Kidney (tissue), 22 donors: ENCODE measurements at places on chromosomes 16 and 17.

- no peak for DNase-seq
These were observed 28.1 kb upstream of the CFAP20 start for GRCh38 chr16:58157239-58157638.

GRCh38 chr17:66002063-66002585, 189.8 kb downstream of the CEP112 start:
- DNase-seq, result no peak

DNA sequence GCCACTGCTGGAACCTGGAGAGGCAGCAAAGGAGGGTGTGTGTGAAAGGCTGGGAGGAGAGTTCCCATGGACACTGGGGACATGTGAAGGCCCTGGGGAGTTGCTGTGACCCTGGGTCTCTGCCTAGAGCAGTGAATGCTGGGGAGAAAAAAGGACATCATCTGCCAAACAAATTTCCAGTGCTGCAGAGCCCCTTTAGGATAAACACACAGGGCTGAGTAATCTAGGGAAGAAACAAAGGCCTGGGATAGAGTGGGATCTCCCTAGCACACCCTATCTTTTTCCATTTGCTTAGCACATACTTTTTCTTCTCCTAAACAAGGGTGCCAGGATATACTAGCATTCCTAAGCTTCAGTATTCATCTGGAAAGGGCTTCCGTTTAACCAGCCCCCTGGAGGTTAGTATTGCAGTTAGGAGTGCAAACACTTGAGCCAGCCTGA, 3.3 kb upstream of the HIGD1B start:
- DNase-seq, result no peak

GRCh38 chr16:5841974-5842373, 744.4 kb upstream of the EEF2KMT start:
- DNase-seq, result no peak

DNA sequence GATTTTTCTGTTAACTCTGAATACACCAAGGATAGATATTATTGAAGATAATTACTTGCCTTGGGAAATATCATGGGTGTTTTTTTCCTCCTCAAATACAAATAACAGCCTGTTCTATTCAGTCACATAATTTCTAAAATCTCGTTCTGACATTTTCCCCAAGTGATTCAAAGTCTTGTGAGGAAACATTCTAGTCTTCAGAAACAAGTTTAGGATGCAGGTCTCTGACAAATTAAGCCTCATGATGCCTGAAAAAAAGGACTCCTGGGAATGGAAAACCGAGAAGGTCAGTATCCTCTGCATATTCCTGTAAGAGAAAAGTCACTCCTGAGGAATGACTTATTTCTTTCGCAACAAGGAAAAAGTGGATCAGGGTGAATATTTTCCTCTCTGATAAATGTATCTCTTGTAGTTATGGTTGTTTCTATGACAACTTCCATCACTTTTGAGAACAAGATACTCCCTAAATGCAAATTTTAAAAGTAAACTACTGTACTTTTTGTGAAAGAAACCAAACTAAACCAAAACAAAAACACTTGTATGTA, 384.6 kb downstream of the CNTNAP4 start:
- no peak for DNase-seq

DNA sequence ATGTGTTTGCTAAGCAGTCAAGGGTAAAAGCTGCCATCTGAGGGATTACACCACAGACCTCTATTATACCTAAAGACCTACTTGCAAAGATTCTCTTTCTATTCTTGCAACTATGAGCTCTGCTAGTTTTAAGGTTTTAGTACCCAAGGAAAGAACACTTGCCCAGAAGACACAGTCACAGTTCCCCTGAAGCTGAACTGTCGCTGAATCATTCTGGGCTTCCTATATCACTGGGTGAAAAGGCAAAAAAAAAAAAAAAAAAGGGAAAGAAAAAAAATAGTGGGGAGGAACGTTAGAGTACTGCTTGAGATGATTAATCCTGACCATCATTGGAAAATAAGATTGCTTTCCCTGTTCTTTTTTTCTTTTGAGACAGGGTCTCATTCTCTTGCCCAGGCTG, 37.9 kb downstream of the LYRM1 start:
- no peak for DNase-seq

DNA sequence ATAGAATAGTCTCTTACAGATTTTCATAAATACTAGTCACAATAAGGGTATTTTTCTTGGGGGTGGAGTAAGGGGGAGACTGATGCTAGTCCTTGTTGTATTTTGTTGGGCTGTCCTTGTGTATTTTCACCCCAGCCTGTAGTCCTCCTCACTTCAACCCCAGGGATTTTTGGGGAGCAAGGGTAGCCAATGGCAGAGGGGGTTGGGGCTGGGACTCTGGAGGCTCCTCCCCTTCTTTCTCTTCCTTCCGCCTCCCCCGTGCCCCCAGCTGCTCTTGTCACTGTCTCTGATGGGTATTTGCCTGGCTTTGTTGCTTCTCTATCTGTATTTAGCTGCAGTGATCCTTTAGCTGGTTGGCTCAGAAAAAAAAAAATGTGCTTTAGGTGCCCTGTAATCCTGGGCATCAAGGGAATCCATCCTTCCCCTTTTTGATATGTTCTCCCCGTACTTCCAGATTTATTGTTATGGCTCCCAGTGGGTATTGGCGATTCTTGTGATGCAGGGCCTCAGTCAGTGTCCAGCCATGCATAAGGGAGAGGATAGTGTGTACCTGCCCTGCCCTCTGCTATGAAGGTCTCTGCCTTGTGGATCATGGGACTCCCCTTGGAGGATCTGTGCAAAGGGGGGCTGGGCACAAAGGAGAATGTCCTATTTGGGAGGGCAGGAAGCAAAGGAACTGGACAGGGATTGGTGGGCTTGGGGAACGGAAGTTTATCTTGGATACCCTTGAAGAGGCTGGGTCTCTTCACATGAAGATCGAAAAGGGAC, 16.5 kb downstream of the SNF8 start:
- no peak for DNase-seq

- DNase-seq, result no peak
These were observed 7.3 kb downstream of the CDH11 start for GRCh38 chr16:65114527-65114926.

GRCh38 chr16:11410376-11411058, 65.3 kb downstream of the RMI2 start:
- no peak for DNase-seq

- peak; percentile 87 for DNase-seq
These were observed 22.9 kb upstream of the LITAF start for GRCh38 chr16:11609474-11610120.

DNA sequence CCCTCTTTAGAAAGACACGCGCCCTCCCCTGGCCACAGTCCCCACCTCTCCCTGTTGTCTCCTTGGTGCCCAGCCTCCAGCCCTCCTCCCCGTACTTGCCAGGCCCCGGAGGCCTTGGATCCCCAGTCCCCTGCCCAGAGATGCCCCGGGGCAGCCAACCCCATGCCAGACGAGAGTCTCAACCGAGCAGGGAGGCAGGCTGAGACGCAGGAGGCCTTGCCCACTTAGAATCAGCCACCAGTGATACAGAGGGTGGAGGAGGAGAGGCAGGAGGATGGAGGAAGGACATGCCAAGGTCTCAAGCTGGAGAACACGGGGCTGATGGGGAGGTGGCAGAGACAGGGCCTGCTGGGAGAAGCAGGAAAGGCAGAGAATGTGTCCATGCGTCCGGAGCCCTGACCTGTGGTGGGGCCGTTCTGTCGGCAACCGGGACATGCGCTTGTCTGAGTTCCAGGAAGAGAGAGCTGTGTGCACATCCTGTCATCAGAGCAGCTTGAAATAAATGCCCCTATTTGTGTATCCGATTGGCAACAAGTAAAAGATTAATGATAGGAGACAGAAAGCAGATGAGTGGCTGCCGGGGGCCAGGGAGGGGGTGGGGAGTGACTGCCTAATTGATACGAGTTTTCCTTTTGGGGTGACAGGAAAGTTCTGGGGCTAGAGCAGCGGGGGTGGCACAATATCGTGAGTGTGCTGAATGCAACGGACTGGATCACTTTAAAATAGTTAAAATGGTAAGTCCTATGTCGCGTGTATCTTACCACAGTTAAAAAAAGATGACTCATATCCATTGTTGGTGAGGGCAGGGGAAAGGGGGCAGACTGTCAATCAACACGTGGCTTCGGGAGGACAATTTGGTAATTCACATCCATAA, 44.7 kb upstream of the MEAK7 start:
- no peak for DNase-seq

DNA sequence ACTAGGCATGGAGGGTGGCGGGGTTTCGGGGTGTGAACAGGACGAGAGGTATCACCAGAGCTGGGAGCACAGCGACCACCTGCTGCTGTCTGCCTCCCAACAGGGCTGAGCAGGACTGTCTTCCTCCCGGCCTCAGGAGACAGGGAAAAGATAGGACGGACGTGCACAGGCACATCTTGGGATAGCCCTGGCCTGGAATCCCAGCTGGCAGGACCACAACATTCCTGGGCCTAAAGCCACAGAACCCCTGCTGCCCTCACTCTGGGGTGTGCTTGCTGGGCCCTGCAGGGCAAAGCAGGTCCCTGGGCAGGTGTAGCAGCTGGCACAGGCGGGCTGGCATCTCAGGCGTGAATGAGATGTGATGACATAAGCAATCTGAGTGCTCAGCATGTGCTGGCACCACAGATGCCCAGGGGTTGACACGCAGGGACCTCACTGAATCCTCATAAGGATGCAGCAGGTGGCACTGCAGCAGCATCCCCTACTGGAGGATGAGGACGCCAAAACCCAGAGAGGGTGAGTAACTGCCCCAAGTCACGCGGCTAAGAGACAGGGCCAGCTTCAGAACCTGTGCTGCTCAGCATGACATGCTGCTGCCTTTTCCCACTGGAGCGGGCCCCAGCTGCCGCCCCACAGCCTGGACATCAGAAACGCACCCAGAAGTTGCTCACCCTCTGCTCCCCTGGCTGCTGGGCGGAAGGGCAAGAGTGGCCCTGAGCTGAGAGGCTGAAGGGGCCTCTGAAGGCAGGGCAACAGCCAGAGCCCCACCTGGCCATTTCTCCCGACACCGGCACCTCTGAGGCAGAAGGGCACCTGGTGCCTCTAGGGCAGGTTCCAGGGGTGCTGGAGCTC, 7.1 kb downstream of the CORO7 start:
- no peak for DNase-seq

GRCh38 chr17:29645515-29646051, 22.9 kb upstream of the CORO6 start:
- DNase-seq, result peak; percentile 34

GRCh38 chr16:49588026-49588425, 214.4 kb downstream of the C16orf78 start:
- no peak for DNase-seq

DNA sequence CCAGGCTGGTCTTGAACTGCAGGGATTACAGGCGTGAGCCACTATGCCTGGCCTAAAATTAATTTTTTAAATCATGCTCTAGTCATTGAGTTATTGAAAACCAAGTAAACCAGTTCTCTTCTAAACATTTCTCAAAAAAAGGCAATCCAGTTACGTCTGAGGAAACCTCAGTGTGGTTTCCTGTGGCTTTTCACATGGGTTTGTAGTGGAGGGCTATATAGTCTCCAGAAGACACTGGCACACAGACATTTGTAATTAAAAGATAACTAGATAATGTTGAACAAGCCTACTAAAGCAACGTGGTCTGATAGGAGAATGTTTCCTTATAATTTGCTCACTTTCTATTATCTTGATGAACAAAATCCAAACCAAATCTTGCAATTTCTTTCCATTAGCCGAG, 5.2 kb upstream of the TOB1 start:
- DNase-seq, result no peak

DNA sequence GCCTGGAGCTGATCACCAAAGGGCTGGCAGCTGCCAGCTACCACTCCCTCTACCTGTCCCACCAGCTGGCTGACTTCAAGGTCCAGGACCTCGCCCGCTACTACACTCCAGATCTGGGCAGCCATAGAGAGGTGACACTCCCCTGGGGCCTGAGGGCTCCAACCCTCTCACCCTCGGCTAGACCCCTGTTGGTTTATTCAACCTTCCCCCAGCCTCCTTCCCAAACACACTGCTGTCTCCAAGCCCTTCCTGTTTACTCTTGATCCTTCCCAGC, 18.0 kb downstream of the ALOX12B start:
- no peak for DNase-seq

GRCh38 chr16:61579195-61579594, 457.0 kb downstream of the CDH8 start:
- DNase-seq, result no peak

DNA sequence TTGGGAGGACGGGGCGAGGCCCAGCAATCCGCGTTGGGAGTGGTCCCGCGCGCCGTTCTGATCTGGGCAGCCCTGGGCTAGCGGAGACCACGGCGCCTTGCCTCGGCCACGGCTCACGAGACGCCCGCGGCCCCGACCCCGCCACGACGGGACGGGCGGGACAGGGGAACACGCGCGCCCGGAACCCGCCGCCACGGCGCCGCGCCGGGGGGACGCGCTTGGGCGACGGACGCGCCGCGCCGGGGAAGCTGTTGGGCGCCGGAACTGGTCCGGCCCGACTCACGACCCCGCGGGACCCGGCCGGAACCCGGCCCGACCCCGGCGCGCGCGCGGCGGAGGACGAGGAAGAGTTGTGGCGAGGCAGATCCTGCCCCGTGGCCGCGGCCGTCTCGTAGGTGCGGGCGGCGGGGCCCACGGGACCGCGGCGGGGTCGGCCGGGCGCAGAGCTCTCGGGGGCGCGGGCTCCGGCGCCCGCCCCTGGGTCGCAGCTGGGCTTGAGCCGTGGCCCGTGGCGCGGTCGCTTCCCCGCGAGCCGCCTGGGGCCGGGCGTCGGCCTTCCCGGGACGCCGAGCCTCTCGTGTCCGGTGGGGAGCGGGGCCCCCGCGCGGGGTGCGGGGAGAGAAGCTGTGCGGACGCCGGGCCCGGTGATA, at the start of gene ACSF3:
Gene ACSF3, plus strand, starts transcription at position 251 of the 650 bp plus-strand sequence. CDS start 6,830 bp downstream, outside the sequence.
- no peak for DNase-seq

GRCh38 chr16:8665529-8665928, 8.9 kb upstream of the ABAT start:
- no peak for DNase-seq

DNA sequence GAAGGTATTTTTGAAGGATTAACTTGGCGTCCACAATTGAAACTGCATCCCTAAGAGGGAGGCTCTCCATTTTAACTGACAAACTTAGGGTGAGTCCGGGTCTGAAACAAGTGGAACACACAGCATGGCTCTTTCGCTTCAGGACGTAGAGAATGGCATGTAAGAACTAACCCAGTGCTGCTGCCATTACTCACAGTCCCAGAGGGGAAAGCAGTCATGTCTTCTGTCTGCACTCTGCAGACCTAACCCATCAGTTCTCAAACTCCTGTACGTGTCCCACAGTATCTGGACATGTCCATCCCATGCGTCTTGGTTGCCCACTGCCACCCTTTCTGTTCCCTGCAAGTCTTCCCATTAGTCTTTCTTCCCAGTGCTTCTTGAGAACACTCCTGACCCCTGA, 563 bp downstream of the ST6GALNAC1 start:
- no peak for DNase-seq
